Aorta (tissue), 5 donors: ENCODE measurements at places on chromosomes 1 and 21. TPM values are rescaled to one million over a fixed set of nuclear protein-coding genes. Genes with fewer than 3 reads are reported as not detected.
A peak's percentile ranks its signal among the peaks of the same experiment; 100 is the strongest.

PTGER3 gene
- total RNA-seq = 32.7 TPM

NEXN gene
- total RNA-seq = 81.9 TPM

GCSAML gene
- 0.06 TPM for total RNA-seq

FALEC gene
- total RNA-seq = not detected

C1orf105 gene
- total RNA-seq = not detected

CSF3R gene
- 26.7 TPM for total RNA-seq

- no peak overlapping the region for H3K27ac ChIP-seq
- no peaks in the 10 kb centered on the region for H3K4me1 ChIP-seq
- H3K4me3 ChIP-seq = no peak overlapping the region
- peaks cover 3% of the 10 kb centered on the region for H3K27me3 ChIP-seq
These were observed 76.3 kb upstream of the BACE2 start for GRCh38 chr21:41091616-41092015.

DNA sequence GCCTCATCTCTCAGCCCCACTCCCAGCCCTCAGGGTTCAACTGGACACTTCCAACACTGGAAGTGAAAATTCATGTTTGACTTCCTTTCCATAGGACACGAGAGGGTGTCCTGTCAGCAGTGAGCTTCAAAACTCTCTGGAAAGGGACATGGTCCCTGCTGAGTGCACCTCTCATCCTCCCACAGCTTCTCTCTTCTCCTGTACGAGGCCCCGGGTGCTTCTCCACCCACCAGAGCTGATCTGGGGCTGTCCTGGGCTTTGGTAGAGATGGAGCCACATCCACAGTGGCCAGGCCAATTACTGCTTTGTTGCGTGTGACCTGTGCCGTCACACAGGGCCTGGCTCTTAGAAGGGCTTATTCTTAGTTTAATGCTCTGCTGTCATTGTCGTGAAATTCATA lies 182.3 kb downstream of the RRAGC start:
- H3K36me3 ChIP-seq = no peaks in the 10 kb centered on the region
- H3K27me3 ChIP-seq = no peaks in the 10 kb centered on the region
- H3K27ac ChIP-seq = no peak overlapping the region
- H3K4me3 ChIP-seq = no peak overlapping the region

GRCh38 chr1:230643908-230644307 lies 1.6 kb downstream of the COG2 start:
- no peaks in the 10 kb centered on the region for H3K36me3 ChIP-seq
- H3K4me3 ChIP-seq = no peak overlapping the region
- DNase-seq = no peak

DNA sequence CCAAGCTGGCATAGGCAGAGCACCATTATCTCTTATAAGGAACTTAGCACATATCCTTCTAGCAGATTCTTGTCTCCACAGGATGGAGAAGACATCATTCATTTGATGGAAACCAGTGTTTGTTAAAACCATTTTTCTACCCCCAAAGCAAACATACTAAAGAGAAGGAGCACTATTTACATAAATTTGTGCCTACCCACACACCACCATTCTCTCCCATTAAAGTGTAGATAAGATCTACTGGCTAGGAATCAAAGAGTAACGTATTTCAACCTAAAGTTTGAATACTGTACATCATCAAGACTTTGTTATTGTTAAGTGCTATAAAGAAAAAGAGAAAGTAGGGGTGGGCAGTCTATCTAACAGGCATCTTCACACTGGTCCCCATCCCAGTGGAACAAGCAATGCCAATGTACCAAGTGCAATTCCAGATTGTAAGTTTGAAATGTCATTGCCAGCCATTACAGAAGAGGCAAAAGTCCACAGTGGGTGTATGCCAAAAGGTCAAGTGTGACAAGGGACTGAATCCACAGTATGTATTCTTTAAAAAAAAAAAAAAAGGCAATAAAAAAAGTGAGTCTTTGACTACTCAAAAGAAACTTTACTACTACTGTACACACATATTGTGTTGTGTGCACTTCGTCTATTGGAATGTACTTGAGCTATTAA lies 18.8 kb downstream of the CCSAP start:
- no peaks in the 10 kb centered on the region for H3K27me3 ChIP-seq
- H3K36me3 ChIP-seq = no peaks in the 10 kb centered on the region
- no peaks in the 10 kb centered on the region for H3K4me1 ChIP-seq
- no peak overlapping the region for H3K4me3 ChIP-seq
- no peak for DNase-seq
- no peak overlapping the region for H3K27ac ChIP-seq

DNA sequence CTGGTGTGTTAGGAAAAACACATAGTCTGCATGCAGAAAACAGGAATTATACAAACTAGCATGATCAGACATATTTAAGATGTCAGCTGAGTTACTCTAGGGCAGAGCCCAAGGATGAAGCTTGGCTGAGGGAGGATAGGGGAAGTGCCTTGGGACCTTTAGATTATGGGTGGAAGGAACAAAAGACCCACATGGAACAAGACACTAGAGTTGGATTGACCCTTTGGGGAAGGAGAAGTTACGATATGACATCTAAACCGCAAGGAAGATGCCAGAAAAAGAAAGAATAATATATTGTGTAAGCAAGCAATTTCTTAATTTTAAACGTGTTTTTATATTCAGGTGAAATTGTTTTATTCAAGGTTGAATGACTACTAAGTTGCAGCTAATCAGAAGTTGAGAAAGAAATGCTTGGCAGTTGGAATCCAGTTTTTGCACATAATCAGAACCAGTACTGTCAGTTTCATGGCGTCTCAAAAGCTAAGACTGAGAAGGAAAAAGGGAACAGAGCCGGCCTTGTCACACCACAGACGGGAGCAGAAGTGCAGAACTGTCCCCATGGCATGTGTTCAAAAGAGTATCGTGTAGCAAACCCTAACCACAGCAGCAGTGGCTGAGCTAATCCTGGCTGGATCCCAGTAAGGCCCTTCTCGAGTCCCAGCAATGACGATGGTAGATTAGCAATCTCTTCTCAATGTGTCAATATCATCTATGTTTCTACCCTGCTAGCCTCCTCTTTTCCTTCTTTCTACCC lies 31.2 kb upstream of the IFNAR2 start:
- H3K27me3 ChIP-seq = no peaks in the 10 kb centered on the region
- H3K27ac ChIP-seq = no peak overlapping the region
- no peak overlapping the region for H3K4me3 ChIP-seq
- DNase-seq = peak; percentile 79
- no peaks in the 10 kb centered on the region for H3K4me1 ChIP-seq

- H3K36me3 ChIP-seq = no peaks in the 10 kb centered on the region
- no peaks in the 10 kb centered on the region for H3K27me3 ChIP-seq
- H3K4me3 ChIP-seq = no peak overlapping the region
- H3K4me1 ChIP-seq = no peaks in the 10 kb centered on the region
- no peak for DNase-seq
- no peak overlapping the region for H3K27ac ChIP-seq
These were observed 19.7 kb upstream of the LAPTM5 start for GRCh38 chr1:30777060-30777903.

- H3K4me1 ChIP-seq = no peaks in the 10 kb centered on the region
- no peak for DNase-seq
- H3K4me3 ChIP-seq = no peak overlapping the region
- H3K36me3 ChIP-seq = no peaks in the 10 kb centered on the region
These were observed 19.5 kb upstream of the PADI3 start for GRCh38 chr1:17229379-17229778.

DNA sequence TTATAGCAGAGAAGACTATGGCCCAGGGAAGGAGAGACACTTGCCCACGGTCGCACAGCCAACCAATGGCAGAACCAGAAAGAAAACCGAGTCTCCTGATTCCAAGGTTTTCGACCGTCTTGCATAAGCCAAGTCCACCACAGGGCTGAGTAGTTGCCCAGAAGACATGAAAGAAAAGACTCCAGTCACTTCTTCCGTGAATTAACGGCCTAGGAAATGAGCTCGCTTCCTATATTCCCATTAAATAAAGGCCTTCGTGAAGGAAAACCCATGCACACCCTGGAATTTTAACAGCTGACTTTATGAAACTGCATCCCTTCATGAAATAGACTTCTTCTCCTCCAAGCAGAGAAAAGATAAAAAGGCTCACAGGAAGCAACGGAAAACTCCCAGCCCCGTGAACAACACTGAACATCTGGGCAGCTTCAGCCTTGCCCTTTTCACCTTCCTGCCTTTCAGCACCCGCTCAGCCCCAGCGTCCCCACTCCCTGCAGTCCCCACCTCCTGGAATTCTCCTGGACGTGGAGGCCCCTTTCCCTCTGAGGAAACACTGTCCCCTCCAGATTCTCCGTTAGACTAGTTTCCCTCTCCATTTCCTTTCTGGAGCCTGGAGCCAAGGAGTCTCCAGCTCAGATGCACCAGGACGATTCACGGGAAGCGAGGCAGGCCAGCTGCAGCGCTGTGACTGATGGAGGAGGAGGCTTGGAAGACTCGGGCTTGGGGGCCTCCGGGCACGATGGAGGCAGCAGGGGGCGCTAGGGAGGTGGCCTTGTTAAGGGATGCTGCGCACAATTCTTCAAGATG lies 2.7 kb upstream of the MYOC start:
- no peaks in the 10 kb centered on the region for H3K36me3 ChIP-seq
- H3K4me1 ChIP-seq = no peaks in the 10 kb centered on the region
- no peak overlapping the region for H3K4me3 ChIP-seq
- DNase-seq = peak; percentile 93
- H3K27me3 ChIP-seq = no peaks in the 10 kb centered on the region

DNA sequence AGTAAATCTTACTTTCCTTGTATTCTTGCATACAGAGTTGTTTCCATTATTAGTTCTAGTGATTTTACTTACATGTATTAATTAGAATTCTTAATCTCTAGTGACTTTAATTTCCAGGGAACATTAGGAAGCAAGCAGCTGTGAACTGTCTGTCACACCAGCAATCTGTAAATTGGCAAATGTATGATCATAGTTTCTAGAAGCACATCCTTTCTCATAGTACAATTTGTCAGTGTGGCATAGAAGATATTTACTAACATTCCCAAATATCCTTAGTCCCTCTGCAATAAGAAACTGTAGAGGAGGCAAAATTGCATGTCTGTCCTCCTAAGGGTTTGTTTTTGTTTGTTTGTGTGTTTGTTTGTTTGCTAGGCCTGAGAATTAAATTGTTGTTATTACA lies 17.0 kb upstream of the FMO1 start:
- no peak for DNase-seq
- H3K4me1 ChIP-seq = no peaks in the 10 kb centered on the region
- H3K4me3 ChIP-seq = no peak overlapping the region
- no peaks in the 10 kb centered on the region for H3K27me3 ChIP-seq
- no peaks in the 10 kb centered on the region for H3K36me3 ChIP-seq

- DNase-seq = peak; percentile 68
- H3K27ac ChIP-seq = peak overlapping the region; percentile 95
- no peak overlapping the region for H3K4me3 ChIP-seq
- no peaks in the 10 kb centered on the region for H3K27me3 ChIP-seq
- H3K4me1 ChIP-seq = peaks cover 6% of the 10 kb centered on the region
- H3K36me3 ChIP-seq = no peaks in the 10 kb centered on the region
These were observed 29.5 kb upstream of the ECE1 start for GRCh38 chr1:21319447-21320407.

GRCh38 chr1:203630697-203631096 lies 4.1 kb downstream of the ATP2B4 start:
- H3K36me3 ChIP-seq = no peaks in the 10 kb centered on the region
- DNase-seq = no peak
- H3K27me3 ChIP-seq = no peaks in the 10 kb centered on the region

GRCh38 chr1:220928725-220929300 lies 49.6 kb downstream of the HLX start:
- no peaks in the 10 kb centered on the region for H3K36me3 ChIP-seq
- DNase-seq = no peak
- H3K4me3 ChIP-seq = no peak overlapping the region
- no peak overlapping the region for H3K27ac ChIP-seq

DNA sequence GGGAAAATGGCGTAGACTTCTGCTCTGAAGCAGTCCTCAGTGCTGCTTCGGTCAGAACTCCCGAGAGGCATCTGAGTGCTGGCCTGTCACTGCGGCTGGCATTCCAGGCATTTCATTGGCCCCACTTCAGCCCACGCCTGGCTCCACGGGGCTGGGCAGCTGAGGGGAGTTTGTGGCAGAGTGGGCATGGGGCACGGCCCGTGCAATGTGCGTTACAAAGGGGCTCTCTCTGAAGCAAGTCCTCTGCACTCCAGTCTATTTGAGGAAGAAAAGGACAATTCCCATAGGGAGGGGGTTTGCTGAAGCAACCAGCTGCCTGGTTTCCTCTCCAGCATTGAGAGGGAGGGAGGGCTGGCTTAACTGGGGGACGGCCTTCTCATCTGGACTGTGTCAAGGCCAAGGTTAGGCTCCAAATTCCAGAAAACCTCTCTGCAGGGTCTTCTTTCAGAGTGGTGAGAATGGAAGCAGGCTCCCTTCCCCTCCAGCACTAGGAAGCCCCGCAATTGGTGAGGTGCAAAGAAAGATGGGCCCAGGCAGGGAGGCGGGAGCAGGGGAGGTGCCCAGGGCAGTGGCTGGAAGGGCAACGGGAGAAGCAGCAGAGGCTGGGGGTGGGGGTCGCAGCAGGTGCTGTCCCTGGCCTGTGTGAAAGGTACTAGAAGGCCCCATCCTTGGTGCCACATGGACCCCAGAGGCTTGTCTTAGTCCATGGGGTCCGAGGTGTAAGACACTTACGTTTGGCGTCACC lies 21.1 kb upstream of the GPR157 start:
- H3K36me3 ChIP-seq = no peaks in the 10 kb centered on the region
- DNase-seq = no peak
- H3K27ac ChIP-seq = peak overlapping the region; percentile 38
- H3K27me3 ChIP-seq = no peaks in the 10 kb centered on the region

GRCh38 chr1:116105996-116106395 lies 5.2 kb upstream of the MAB21L3 start:
- no peaks in the 10 kb centered on the region for H3K4me1 ChIP-seq
- H3K36me3 ChIP-seq = no peaks in the 10 kb centered on the region
- H3K27me3 ChIP-seq = no peaks in the 10 kb centered on the region
- no peak for DNase-seq
- H3K27ac ChIP-seq = no peak overlapping the region
- no peak overlapping the region for H3K4me3 ChIP-seq

DNA sequence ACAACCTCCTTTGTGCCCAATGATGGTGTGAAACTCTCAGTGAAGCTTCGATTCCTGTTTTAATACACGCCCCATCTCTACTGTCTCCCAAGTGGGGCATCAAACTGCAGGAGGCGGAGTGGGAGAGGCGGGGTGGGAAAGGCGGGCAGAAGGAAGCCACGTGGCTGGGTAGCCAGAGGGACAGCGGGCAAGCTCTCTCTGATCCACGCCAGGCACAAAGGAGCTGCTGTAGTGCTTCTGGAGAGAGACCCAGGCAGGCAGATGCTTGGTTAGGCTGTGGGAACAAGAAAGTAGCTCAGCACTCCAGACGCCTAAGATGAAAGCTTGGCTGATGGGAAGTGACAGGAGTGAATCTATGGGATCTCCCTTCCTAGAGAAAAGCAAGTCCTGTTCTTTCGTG lies 25.7 kb downstream of the TRIM67 start:
- DNase-seq = no peak
- H3K4me3 ChIP-seq = no peak overlapping the region

GRCh38 chr1:226988334-226988666 lies 48.2 kb downstream of the COQ8A start:
- no peaks in the 10 kb centered on the region for H3K4me1 ChIP-seq
- no peak for DNase-seq

GRCh38 chr1:206854401-206855129 lies 10.9 kb upstream of the IL20 start:
- DNase-seq = no peak
- H3K27ac ChIP-seq = no peak overlapping the region
- H3K4me3 ChIP-seq = no peak overlapping the region
- H3K4me1 ChIP-seq = no peaks in the 10 kb centered on the region
- H3K27me3 ChIP-seq = no peaks in the 10 kb centered on the region
